Stimulated activated CD8-positive, alpha-beta memory T cell treated with anti-CD3 and anti-CD28 coated beads, Interleukin-15, amount 100 ng/mL, for 48 hours (primary cell): ENCODE measurements at places on chromosomes 6 and 20.

GRCh38 chr6:168988801-168989200, 264.8 kb downstream of the THBS2 start:
- no peak for DNase-seq

GRCh38 chr6:170073846-170074245, 217.0 kb downstream of the DLL1 start:
- DNase-seq: no peak

DNA sequence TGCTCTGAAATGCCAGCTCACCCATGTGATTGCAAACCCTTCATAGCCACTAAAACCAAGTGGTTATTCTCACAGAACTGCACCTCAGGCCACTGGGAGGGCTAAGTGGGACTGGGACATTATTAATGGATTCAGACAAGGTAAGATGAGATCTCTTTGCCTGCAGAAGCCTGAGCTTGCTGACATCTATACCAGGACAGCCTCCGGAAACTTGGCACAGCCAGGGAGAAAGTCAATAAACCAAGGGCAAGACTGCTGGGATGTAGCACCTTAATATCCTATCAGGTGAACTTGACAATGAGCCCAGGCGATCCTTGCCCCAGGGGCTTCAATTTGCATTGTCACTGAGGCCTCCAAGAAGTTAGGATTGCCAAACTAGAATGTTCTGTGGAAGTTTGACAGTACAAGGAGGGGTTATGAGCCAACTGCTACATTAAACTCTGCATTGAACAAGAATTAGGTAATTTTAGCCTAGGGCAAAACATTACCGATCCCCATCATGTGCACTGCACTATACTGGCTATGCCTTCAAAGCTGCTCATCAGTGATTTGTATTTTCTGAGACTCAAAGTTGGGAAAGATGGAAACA, 60.1 kb upstream of the RALGAPA2 start:
- no peak for DNase-seq

- no peak for DNase-seq
These were observed 8.2 kb downstream of the DHX35 start for GRCh38 chr20:38970302-38970701.

DNA sequence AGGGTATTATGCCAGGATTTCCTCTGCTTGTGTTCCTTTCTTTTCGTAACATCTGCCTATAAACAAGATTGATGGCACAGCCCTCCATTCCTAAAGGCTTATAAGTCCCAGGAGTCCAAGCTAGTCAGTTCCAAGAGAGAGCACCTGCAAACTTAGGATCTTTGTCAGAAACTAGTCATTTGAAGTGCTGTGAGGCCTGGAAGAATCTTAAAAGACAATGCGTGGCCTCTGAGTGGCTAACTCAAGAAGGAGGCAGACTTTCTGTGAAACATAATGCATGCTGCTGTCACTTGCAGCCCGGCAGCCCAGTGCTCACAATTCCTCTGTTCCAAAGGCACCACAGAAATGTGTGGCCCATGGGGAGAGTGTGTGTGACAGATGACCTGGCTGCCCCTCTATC, 135.0 kb upstream of the SUPT3H start:
- no peak for DNase-seq

- DNase-seq: no peak
These were observed 61.3 kb downstream of the UNC5CL start for GRCh38 chr6:40977695-40978094.

DNA sequence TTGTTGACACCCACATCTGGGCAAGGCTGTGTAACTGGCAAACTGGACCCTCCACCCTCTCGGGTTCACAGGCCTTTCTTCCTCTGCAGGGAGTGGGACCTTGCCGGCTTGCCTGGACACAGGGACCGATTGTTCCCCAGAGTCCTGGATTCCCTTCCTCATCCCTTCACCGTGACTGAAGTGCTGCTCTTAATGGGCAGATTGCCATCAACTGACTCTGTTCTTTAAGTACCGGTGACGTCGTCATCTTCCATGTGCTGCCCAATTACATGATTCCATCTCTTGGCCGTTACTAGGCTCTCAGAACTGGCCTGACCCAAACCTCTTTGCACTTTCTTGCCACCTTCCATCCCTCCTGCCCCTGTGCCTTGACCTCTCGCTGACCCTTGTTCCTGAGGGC, 85.4 kb downstream of the EYA4 start:
- no peak for DNase-seq
